ENCODE measurements at places on chromosomes 1 and 21.

GRCh38 chr21:43884012-43884860 is 19.2 kb downstream of the AGPAT3 start:
- DNase-seq: peak; percentile 24

- no peak for DNase-seq
Observed at GRCh38 chr21:28294051-28294450, 698.6 kb downstream of the LTN1 start.

DNA sequence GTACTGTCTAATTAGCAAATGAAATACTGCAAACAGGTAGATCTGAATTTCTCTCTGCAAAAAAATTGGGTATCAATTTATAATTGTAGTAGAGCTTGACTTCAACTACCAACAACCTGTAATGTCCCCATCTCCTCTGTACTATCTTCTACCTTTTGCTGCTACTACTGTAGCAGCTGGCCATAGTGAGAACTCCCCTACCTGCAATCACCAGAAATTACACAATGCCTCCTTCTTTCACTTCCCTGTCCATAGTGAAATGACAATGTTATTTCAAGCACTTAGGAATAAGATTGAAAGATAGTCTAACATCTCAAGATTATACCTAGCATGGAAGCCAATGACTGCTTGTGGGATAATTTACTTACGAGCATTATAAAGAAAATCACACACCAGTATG is 100.4 kb downstream of the ACBD6 start:
- DNase-seq: no peak

- no peak for DNase-seq
Observed at GRCh38 chr1:116680752-116681151, 13.2 kb upstream of the IGSF3 start.

DNA sequence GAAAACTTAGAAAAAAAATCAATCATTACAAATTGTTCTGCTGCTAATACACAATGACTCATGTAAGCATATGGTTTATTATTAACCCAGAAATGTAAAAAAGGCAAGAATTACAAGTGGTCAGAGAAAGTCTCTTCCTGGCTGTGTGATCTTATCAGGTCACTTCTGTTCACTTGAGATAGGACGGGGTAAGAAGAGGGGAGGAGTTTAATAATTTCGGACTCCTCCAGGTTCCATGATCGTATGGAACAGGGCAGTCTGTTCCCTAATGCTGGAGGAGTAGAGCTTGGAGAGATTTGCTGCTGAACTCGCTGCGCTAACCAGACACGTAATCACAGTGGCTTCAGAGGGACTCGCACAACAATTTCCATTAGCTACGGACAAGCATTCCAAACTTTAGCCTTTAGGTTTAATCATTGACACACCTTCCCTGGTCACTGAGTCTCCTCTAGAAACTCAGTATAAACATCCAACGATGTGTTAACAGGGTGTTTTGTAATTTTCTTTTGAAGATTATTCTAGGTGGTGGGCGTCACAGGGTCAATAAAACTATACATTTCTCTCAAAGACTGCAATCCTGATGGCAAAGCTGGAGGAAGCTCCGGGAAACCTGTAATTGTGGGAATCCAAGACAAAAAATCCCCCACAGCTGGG is 1.3 kb downstream of the CRYZ start:
- DNase-seq: no peak

- no peak for DNase-seq
Observed at GRCh38 chr1:64887689-64888217, 78.6 kb downstream of the JAK1 start.

- DNase-seq: no peak
Observed at GRCh38 chr1:207115269-207115668, 11.2 kb downstream of the C4BPA start.

GRCh38 chr1:223245411-223245810 is 102.4 kb upstream of the TLR5 start:
- no peak for DNase-seq

GRCh38 chr1:94305704-94306103 is 68.3 kb upstream of the ARHGAP29 start:
- no peak for DNase-seq

- DNase-seq: no peak
Observed at GRCh38 chr1:246680696-246681130, 43.5 kb upstream of the SCCPDH start.

GRCh38 chr1:201408176-201408833 is 9.2 kb upstream of the LAD1 start:
- peak; percentile 68 for DNase-seq

- DNase-seq: no peak
Observed at GRCh38 chr1:244318078-244318477, 133.6 kb downstream of the ADSS2 start.

DNA sequence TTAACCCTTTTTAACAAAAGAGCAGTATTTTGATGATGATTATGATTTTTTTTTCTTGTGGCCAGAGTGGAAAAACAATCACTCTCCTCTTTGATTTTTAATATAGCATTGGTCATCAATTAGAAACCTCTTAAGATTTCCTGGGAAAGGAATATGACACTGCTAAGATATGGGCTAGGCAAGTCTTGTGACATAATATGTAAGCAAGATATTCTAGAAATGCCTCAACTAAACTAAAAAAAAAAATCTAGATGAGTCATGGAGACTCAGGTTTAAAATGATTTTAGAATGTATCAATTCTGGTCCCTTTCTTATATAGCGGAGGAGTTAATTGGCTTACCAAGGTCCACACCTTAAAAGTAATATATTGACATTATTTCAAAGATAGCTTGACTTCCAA is 60.3 kb upstream of the JUN start:
- no peak for DNase-seq

DNA sequence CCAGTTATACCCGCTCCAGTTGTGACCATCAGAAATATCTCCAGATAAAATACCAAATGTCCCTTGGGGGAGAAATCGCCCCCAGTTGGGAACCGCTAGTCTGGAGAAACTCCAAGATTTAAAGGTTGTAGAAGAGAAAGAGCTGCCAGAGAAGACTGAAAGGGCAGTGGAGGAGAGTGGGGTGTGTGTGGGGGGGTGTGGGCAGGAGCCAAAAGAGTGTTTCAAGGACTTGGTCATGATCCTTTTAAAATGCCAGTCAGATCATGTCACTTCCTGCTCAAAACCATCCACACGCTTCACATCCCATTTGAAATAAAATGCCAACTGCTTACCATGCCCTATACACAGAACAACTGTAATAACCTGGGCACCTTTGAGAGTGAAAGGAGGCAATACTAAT is 3.4 kb upstream of the HEYL start:
- DNase-seq: no peak

DNA sequence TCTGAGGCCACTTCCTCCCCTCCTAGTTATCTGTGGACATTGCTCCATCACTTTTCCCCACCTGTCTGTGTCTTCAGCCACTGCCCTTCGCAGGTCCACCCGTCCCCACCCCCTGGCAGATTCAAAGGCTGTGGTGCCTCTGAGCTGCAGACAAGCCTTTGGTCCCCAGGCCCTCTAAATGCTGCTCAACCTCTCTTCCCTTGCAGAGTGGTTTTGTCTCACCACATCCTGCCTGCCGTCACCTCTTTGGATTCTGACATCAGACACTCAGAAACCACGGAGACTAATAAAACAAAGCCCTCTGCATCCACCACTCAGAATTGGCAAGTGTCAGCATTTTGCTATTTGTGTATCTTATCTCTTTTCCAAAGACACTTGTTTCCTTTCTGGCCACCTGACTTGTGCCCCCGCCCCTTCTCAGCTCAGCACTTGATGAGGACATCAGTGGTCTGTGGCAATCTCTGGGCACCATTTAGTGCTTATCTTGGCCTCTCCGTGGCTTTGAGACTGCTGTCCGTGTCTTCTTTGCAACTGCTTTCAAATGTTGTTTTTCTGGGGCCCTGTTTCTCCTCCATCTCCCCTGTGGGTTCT is 7.7 kb downstream of the CNIH3 start:
- DNase-seq: peak; percentile 68

- no peak for DNase-seq
Observed at GRCh38 chr1:185679220-185679619, 55.0 kb upstream of the HMCN1 start.

GRCh38 chr1:187413405-187414169 is 584.8 kb downstream of the PLA2G4A start:
- DNase-seq: no peak

GRCh38 chr1:175197531-175197930 is 5.0 kb upstream of the KIAA0040 start:
- no peak for DNase-seq

GRCh38 chr21:23801292-23801691 is 1806.0 kb downstream of the MRPL39 start:
- DNase-seq: no peak

DNA sequence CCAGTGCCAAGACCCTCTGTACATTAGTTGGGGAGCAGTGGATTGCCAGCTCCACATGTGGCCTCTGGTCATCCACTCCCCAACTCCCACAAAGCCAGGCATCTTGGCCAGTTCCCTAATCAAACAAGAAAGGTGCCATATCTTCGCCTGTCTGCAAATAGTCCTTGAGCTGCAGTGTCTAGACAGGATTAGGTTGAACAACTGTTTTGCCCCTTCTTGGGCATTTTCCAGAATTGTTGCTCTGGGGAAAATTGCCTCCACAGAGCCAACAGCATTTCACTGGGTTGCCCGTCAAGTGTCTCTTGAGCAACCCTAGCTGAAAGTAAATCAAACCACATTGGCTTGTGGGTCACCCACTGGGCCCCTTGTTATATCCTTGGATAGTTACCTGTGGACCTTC is 109.3 kb downstream of the GDAP2 start:
- DNase-seq: no peak

GRCh38 chr1:153697191-153698019 is 18.9 kb downstream of the NPR1 start:
- DNase-seq: no peak

Data from activated naive CD4-positive, alpha-beta T cell treated with Interleukin-2 at 50 U/mL for 16 hours (primary cell).